ENCODE measurements at places on chromosomes 11 and 22.

GRCh38 chr22:49160261-49161001 lies 667.2 kb downstream of the BRD1 start:
- no peak for DNase-seq

DNA sequence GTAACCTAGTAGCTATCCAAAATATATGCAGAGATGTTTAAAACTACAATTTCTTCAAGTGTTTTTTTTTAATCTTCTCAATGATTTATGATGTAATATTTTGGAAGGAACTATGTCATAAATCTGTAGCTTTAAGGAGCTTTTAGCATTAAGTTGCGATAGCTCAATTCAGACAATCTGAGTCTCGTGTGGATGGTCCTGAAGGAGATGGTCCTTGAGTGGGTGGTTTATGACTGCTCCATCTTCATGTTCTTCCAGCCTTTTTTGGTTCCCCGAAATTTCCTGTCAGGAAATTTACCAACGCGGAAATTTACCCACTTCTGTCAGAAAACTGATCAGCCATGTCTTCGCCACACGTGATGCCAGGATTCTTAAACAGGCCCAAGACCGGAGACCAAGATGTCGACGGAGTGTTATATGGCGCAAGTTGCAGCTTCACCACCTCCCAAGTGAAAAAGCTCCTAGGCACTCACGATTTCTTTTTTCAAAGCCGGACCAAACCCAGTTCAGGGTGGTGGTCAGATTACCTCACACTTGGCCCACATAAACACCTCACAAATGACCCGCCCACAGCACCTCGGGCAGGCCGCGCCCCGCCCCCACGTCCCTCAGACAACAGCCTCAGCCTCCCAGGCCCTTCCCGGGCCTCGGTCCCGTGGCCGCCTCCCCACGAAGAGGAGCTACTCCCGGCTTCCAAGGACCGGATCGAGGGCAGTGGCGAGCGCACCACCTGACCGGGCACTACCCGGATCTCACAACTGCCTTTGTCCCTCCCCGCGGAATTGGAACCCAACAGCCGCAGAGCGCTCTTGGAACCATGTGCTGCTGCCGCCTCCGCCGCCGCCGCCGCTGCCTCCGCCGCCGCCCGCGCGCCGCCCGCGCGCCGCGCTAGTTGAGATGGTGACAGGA lies at the start of gene MORC2:
MORC2 (minus strand) TSS at position 760 of the 909 bp plus-strand sequence. CDS start 885 bp downstream, outside the sequence.
- DNase-seq: no peak

- peak; percentile 58 for DNase-seq
These were observed 24.4 kb downstream of the SREBF2 start for GRCh38 chr22:41857155-41857859.

DNA sequence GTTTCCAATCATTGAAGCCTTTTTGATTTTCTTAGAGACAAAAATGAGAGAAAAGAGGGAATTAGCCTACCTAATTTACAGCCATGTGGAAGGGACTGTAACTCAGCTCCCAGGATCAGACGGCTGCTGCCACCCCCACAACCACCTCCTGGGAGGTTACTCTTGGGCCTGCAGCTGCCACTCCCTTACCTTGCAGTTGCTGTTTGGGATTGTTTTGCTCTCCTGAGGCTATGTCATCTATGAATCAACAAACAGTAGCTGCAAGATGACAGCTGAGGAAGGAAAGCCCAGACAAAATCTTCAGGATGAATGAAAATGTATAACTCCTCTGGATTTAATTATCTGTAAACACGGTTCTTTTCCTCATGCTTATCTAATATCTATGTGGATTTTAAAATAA lies 28.0 kb upstream of the ZC3H12C start:
- no peak for DNase-seq

DNA sequence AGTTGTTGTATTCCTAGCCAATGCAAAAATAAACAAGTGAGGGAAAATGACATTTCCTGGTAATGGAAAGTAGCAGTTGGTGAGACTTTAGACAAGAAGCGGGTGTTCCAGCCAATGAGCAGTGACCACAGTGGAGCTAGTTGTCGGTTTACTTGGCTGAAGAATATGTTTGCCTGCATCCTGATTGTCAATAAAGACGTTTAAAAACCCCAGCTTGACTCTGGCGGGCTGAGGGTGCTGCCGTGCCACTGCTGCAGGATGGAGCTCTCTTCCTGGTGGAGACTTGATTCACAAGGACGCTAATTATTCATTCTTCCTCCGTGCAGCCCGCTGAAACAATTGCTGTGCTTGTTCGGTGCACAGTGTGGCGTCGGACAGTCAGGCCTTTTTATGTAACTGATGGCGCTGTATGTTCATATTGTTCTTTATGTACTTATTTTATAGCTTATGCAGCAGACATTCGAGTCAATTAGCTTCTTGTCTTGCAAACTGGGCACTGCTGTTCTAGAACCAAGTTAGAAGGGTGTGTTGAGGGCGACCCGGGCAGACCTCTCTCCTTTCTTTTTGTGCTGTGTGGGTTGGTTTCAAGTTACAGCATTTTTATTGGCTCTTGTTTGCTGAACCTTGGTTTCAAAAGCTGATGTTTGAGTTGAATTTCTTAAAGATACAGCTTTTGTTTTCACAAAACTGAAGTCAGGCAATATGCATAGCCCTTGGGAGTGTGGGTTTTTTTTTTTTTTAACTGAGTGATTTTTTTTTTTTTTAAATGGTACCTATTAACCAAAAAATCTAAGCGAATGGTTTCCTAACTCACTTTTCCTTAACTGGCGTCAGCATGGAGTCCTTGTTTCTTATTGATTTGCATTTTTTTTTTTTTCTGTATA lies 153.9 kb downstream of the TEAD1 start:
- peak; percentile 25 for DNase-seq

DNA sequence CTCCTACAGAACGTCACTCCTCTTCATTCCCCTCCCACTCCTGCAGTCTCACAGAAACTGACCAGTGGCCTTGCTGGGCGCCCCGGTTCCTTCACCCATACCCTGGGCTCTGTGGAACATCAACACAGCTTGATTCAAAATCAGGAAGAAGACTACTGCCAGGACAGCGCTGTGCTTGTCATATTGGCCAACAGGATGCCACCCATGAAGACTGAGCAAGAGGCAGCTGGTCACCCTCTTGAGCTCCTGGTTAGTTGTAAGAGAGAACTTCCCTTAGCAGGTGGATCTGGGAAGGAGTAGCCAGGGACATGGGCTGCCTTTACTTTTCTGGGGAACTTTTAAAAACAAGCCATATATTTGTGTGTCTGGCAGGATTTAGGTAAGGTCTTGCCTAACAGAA lies 110.4 kb upstream of the TIMP3 start:
- no peak for DNase-seq

DNA sequence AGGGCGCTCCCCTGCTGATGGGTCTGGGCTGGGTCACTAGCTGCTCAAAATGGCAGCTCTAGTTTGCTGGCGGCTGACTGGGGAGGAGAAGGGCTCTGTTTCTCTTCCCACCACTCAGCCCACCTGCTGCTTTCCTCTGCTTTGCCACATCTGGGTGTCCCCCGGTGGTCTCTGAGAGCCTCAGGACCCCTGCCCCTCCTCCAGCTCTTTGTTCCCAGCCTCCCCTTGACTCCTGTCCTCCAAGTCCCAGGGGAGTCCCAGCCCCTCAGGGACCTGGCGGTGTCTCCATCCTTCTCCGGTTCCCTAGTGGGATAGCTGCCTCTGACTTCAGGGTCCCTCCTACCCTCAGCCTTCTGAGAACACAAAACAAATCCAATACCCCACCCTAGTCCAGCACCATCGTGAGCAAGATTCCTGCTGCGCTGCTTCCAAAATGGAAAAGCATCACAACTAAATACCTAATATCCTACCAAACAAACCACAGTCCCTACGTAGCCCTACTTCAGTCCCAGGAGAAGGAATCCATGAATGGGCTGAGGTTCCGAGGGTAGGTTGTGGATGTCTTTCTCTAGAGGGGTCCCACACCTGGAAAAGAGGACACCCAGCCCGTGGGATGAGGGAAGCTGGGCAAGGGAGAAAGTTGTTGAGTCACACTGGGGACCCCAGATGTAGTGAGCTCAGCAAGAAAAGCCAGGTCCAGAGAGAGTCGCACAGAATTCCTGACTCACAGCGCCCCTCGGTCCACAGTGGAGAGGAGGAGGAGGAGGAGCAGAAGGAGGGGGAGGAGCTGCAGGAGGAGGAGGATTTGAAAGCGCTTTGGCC lies 45.0 kb upstream of the NNMT start:
- DNase-seq: no peak

- no peak for DNase-seq
These were observed 96.4 kb upstream of the SESN3 start for GRCh38 chr11:95327273-95327948.

DNA sequence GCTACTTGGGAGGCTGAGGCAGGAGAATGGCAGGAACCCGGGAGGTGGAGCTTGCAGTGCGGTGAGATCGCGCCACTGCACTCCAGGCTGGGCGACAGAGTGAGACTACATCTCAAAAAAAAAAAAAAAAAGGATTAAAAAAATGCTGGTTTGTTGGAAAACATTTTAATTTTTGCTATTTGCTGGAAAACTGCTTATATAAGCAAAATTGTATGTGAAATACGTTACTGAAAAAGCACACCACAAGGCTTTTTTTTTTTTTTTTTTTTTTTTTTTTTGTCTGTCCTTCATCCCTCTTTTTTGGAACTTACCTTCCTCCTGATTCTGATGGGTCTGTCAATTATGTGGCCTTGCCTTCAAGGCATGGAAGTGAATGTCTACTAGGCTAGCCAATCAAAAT lies 40.8 kb downstream of the DCDC1 start:
- DNase-seq: no peak

DNA sequence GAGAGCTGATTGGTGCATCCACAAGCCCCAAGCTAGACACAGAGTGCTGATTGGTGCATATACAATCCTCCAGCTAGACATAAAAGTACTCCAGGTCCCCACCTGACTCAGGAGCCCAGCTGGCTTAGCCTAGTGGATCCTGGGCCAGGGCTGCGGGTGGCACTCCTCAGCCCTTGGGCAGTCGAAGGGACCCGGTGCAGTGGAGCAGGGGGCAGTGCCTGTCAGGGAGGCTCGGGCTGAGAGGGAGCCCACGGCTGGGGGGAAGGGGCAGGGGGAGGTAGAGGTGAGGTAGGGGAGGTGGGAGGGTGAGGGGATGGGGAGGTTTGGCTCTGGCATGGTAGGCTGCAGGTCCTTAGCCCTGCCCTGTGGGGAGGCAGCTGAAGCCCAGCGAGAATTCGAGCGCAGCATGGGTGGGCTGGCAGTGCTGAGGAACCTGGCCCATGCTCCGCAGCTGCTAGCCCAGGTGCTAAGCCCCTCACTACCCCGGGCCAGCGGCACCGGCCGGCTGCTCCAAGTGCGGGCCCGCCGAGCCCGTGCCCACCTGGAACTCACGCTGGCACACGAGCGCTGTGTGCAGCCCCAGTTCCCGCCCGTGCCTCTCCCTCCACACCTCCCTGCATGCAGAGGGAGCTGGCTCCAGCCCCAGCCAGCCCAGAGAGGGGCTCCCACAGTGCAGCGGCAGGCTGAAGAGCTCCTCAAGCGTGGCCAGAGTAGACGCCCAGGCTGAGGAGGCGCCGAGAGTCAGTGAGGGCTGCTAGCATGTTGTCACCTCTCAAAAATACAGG lies 742.8 kb downstream of the FAM181B start:
- DNase-seq: no peak

GRCh38 chr11:116778556-116778955 lies 5.8 kb upstream of the BUD13 start:
- DNase-seq: no peak

GRCh38 chr22:20957102-20957682 lies 9.9 kb upstream of the AIFM3 start:
- no peak for DNase-seq
